Activated CD4-positive, alpha-beta T cell treated with anti-CD3 and anti-CD28 coated beads for 1 hour (primary cell): ENCODE measurements at places on chromosomes 3 and 15.

- DNase-seq: no peak
Measured at GRCh38 chr3:16837602-16838001, 47.2 kb upstream of the PLCL2 start.

- no peak for DNase-seq
Measured at GRCh38 chr3:129065016-129065719, 4.6 kb downstream of the GP9 start.

DNA sequence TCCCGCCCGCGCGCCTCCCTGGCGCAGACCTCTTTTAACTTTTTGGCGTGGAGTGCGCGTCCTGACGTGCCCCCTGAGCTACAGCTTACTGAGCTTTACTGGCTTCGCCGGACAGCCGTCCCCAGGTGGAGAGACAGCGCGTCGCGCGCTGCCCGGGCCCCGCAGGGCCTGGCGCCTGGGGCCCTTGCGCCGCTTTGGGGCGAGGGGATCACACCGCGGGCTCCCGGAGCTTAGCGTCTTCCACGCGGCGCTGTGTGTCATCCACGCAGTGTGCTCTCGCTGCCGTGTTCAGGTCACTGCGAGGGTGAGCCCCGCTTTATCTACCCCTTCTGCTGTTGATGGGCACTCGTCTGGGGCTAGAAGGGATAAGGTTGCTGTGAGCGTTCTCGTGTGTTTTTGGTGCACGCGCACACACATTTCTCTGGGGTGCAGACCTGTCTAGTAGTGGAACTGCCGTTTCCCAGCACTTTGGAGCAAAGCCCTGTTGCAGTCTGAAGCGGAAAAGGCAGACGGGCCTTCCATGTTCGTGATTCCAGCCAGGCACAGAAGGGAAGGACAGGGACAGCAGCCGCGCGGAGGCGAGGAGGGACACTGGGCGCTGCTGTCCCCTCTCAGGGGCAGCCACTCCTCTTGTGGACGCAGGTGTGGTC, 33.1 kb upstream of the ALDH1L1 start:
- no peak for DNase-seq

DNA sequence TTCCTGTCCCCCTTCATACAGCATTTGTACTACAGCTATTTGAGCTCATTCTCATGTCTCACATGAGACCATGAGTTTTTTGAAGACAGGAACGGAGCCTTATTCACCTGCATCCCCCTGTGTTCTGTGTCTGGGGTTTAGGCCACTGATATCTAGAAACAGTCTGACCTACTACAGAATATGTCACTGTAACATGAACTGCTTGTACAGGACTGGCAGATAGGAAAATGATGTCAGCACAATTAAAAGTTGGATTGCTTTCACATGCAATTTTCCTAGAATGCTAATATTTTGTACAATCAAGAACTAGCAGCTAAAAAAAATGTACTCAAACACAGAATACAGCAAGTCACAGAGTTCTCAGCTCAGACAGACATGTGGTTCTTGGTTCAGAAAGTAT, 90.8 kb upstream of the FGF12 start:
- no peak for DNase-seq

DNA sequence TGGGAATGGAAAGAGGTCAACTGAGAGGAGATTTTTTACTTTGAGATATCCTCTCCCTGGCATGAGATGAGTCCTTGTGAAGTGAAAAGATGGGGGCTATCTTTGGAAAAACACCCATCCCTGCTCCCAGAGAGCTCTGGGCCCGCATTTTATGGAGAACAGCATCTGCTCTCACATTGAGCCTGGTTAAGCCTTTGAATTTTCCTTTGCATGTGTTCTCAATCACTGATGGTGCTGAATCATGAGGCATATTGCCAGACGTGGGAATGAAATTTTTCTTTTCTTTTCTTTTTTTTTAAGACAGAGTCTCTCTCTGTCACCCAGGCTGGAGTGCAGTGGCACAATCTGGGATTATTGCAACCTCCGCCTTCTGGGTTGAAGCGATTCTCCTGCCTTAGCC, 24.4 kb downstream of the TMEM45A start:
- no peak for DNase-seq

DNA sequence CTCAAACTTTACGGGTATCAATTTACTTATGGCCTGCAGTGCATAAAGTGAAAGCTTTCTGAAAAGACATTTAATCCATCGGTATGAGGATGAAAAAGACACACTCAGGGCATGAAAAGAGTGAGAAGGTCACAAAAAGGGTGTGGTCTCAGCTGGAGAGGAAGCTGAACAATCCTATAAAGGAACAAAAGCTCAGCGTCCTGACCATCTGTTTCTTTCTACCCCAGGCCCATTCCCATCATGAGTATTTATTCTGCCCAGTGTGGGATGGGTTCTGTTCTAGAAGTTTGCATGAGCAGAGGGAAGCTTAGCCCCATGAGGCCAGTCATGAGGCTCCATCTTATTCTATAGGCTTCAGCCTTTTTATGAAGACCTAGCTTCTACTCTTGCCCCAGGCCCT, 144.6 kb downstream of the LPP start:
- no peak for DNase-seq

DNA sequence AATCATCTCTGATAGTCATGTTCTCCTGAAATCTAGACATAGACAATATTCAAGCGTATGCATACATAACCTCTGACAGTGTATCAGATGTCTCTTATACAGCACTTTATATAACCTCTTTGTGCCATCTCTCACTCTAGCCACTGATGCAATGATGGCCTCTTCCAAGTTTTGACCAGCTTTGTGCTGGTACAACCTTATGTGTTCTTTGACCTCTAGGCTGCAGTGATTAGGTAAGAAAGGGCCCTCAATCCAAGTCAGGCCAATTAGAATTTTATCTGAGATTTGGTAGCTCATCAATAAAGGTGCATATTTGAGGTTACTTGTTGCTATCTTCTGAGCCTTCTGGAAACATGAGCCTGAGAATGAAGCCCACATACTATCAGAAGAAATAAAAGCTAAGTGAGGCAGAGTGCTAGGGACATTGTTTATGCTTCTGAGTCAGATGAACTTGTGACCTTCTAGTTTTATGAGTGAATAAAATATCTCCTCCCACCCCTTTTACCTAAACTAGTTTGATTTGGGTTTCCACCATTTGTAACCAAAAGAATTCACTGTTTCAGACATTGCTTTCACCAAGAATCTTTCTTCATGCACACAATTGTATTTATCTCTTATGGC, 283.2 kb upstream of the SUCLG2 start:
- no peak for DNase-seq

- DNase-seq: no peak
Measured at GRCh38 chr3:45171283-45171682, 25.1 kb upstream of the CDCP1 start.

GRCh38 chr3:107753494-107753893, 230.7 kb downstream of the BBX start:
- no peak for DNase-seq

- no peak for DNase-seq
Measured at GRCh38 chr3:192929755-192930547, 12.3 kb upstream of the MB21D2 start.

DNA sequence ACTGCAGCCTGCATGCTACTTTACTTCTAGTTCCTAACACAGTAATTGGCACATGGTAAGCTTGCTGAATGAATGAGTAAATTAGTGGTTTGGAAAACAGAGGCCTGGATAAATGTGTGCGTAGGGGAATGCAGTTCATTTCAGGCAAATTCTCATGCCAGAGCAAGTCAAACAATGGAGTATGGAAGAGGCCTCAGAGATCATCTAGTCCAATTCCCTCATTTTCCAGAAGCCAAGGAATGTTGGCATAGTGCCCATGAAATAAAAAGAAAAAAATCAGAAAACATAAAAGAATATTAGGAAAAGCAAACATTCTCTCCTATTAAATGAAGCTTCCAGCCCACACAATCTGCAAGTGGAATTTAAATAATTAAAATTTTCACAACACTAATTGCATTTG, 92.4 kb downstream of the MB21D2 start:
- no peak for DNase-seq

GRCh38 chr3:42001777-42002176, 39.9 kb upstream of the ULK4 start:
- DNase-seq: no peak

DNA sequence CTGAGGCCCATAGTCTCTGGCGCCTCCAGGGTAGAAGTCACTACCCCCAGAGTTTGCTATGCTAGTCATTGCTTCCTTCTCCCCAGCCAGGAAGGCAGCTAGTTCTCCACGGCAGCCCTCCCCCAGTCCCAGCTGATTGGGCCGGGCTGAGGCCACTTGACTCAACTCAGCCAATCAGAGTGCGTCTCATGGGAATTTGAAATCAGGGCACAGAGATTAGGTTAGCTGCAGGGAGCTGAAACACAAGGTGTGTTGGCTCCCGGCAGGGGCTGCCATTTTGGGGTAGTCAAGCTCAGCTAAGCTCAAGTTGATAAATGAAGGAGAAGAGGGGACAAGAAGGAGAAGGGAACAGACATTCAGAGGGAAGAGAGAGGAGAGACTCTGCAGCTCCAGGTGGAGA, 32.8 kb downstream of the LINGO1 start:
- no peak for DNase-seq

DNA sequence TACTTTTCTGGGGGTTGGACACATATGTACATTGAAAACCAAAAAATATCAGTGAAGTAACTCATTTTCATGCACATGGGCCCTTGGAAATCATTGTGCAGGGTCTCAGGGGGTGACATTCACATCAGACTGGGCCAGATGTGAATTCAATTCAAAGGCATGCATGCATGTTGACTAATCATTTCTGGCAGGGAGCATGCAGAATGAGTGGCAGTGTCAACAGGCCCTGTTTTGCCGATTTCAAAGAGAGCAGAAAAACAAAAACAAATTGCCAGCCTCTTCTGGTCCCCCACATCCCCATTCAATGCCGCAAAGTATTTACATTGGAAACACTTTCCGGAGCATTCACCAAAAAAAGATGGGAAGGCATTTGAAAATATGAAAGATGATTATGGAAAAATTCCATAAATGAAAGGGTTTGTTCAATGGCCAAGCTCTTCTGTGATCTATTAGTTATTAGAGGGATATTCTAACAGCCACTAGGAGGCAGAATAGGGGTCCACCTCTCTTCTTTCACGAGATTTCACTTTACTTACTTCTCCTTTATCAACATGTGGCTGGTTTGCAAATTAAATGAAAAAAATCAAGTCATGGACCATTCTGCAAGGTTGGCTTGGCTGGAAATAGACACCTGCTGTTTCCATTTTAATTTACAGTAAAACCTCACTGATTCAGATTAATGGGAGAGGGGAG, 119.9 kb upstream of the FEZF2 start:
- no peak for DNase-seq

DNA sequence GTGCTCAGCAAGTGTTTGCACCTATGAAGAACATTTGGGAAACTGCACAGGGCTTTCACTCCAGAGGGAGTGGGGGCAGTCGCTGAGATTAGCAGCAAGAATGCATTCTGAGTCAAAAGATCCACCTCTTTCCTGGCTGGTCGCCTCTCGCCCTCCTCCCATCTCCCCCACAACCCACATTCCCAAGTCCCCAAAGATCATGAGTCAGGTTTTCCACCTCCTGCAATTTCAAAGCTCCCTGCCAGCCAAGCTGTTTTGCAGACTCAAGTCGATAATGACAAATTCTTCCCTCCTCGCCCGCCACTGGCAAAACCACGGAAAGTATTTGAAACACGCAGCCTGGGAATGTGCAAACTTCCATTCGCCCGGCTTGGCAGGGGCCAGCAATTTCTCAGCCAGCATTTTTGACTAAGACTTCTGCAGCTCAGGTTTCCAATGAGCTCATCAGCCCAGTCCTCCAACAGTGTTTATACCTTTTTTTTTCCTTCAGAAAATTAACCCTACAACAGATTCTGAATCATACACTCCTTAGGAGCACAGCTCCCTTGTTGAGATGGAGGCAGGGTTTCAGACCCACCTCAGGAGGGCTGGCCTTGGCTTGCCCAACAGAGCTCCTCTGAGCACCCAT, 181.4 kb downstream of the SMAD6 start:
- no peak for DNase-seq

DNA sequence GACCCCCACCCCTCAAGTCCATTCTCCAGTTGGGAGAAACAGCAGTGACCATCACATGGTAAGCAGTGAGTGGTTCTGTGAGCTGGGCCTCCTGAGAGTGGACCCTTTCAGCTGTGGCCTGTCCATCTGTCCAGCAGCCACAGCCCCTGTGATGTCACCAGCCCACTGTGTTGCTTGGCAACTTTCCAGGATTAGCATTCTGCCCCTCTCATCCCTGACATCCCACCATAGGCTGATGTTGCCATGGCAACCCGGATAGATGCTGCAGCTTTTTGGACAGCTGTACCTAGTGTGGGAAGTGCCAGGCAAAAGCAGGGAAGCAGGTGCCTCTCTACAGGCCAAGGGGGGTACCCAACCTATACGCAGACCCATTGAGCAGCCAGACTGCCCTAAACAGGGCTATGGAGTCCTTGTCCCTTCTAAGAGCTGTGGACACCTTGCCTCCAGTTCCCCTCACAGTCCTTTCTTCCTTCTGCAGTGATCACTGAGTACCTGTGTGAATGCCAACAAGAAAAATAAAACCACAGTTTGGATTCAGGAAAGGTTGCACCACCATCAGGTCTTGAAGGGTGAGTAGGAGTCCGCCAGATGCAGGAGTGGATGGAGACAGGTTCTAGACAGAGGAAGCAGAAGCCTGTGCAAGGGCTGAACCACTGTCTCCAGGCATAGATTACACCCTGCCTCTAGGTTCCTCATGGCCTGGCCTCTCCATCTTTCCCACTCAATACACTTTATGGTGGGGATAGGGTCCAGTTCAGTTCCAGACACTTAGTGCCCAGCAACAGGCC, at the start of gene DNAH1:
Gene DNAH1 (plus strand): TSS at position 343 of the 788 bp plus-strand sequence. CDS start 6,124 bp downstream, outside the sequence.
- DNase-seq: no peak

DNA sequence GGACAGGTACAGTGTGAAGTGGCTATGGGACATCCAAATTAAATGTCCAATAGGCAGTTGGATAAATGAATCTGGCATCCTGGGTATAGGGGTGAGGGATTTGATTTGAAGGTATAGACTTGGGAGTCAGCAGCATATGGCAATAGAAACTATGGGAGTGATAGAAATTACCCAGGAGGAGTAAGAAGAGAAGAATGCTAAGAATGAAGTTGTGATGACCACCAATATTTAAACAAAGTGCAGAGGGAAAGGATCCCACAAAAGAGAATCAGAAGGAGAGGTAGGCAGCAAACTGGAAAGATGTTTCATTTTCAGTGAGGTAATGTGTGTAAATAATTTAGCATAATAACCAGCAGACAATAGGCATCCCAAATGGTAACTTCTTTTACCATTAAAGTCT, 13.8 kb upstream of the MSL2 start:
- DNase-seq: no peak

- DNase-seq: no peak
Measured at GRCh38 chr3:120382941-120383447, 33.8 kb upstream of the LRRC58 start.

DNA sequence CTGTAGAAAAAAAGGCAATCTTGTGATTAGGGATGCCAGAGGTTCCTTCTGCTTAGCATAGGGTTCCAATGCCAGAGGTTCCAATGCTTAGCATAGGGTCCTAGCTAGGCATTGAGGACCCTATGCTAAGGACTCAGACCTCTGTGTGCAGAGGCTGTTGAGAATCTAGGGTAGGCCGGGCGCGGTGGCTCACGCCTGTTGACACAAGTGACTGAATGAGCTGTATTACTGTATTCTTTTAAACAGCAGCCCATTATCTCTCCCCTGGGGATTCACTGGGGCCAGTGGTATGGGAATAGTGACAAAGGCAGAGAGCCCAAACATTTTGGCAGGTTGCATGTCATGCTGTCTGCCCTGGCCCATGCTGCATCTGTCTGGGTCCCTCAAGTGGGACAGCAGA, 16.2 kb downstream of the PAK6 start:
- no peak for DNase-seq

GRCh38 chr3:187104933-187105332, 34.4 kb downstream of the RPL39L start:
- DNase-seq: no peak
